HL-60 (cell line): ENCODE measurements at places on chromosomes 5 and 9.

DNA sequence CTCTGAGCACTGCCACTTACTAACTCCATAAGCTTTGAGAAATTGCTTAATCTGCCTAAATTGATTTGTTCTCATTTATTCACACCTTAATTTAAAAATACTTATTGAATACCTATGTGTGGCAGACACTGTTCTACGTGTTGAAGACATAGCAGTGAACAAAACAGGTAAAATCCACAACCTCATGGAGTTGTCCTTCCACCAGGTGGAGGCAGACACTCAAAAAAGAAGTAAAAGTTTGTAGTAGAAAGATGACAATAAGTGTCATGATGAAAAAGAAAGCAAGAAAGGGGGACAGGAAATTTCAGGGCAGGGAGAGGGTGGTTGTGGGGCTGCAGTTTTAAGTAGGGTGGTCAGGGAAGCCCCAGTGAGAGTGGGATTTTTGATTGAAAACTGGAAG lies 94.9 kb downstream of the SREK1 start:
- DNase-seq: no peak

DNA sequence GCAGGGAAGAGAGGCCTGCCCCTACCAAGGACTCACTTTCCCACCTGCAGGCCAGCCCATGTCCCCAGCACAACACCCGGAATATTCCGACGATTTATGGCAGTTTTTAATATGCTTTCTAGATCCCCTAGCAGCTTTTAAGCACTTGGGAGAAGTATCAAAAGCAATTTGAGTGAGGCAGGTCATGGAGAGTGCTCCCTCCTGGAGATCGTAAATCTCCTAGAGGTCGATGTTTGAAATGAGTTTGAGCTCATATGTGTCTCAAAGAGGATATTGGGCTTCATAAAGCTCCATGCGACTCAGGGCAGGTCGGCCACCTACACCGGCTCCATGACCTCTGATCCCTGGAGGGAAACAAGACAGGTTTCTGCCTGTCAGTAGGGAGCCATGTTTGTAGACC lies 27.3 kb downstream of the CFAP90 start:
- DNase-seq: no peak

DNA sequence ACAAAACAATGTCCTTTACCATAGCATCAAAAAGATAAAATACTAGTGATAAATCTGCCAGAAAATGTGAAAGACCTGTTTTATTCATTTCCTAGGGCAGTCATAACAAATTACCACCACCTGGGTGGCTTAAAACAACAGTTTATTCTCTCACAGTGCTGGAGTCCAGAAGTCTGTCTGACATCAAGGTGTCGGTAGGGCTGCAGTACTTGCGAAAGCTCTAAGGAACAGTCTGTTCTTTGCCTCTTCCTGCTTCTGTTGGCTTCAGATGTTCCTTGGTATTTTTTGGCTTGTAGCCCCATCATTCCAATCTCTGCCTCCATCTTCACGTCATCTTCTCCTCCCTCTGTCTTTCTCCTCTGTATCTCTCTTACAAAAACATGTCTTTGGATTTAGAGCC lies 51.0 kb downstream of the PTPDC1 start:
- no peak for DNase-seq

- no peak for DNase-seq
Observed at GRCh38 chr5:42547141-42547540, 123.9 kb downstream of the GHR start.

DNA sequence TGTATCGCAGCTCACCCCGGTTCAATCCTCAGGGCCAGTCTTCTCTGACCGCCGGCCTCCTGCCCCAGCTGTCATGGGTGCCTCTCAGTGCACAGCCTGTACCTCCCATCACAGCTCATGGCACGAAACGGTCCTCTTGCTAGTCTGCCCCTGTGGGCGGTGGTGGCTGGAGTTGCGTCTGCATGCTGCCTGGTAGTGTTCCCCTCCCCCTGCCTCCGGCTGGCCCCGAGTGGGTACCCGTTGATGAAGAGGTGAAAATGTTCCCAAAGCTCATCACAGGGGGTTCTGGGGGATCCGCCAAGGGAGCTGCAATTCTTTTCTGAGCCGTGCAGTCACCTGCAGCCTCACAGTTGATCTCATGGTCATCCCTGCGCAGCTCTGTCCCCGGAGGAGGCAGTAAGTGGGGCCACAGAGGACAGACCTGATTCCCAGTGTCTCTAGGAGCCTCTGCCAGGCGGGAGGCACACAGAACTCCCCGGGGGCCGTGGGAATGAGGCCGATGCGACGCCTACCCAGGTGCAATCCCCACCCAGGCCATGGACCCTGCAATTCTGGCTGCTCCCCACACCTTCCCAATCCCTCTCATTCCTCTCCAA lies 34.7 kb upstream of the FIBCD1 start:
- DNase-seq: no peak

DNA sequence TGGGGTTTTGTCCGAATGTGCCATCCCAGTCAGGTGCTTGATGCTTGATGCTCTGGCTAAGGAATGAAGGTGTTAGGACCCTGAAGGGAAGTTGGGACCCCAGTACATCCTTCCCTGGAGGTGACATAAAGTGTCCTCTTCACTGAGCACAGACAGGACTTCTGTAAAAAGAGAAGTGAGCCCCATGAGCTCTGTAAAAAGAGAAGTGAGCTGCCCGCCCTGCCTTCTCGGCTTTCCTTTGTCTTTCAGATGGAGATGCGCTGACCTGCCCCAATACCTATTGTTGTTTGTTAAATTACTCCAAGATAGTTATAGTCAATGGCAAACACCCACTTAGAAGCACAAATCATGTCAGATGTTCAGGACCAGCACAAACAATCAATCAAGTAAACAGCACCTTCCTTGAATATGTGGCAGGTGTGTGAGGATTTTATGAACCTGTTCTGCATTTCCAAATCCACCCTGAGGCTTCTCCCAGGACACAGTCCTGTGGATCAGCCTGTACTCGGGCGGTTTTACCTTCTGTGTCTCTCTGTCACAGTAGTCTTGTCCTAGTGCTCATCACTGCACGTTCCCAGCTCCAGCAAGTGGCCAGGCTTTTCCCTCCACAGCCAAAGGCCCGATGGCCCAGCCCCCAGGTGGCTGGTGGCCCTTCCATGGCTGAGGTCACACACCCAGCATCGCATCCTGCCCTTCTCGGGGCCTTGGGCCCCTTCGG lies 191.4 kb downstream of the MTRR start:
- DNase-seq: no peak

DNA sequence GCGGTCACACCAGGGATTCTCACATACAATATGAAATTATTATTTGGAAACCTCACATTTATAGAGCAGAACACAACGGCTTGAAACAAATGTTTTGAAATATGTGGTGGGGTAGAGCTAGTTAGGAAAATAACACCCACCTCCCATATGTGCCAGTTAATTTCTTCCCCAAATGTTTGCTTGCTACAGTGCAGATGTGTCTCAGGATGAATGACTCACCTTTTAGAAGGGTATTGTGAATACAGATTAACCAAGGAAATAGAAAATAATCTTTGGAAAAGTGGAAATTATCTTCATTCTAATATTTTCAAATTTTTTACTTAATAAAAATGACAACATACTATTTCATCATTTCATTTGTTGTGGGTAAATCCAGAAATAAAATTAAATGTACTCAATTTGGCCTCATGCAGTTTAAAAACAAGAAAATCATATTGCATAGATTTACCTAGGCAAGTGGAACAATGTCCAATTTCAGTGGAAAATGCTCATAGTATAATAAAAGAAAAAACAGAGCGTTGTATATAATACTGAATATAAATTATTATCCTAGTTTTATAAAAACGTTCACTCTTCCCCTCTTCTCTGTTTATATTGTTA lies 39.3 kb upstream of the RICTOR start:
- DNase-seq: no peak

- DNase-seq: no peak
Observed at GRCh38 chr5:154575546-154576428, 97.8 kb upstream of the HAND1 start.

DNA sequence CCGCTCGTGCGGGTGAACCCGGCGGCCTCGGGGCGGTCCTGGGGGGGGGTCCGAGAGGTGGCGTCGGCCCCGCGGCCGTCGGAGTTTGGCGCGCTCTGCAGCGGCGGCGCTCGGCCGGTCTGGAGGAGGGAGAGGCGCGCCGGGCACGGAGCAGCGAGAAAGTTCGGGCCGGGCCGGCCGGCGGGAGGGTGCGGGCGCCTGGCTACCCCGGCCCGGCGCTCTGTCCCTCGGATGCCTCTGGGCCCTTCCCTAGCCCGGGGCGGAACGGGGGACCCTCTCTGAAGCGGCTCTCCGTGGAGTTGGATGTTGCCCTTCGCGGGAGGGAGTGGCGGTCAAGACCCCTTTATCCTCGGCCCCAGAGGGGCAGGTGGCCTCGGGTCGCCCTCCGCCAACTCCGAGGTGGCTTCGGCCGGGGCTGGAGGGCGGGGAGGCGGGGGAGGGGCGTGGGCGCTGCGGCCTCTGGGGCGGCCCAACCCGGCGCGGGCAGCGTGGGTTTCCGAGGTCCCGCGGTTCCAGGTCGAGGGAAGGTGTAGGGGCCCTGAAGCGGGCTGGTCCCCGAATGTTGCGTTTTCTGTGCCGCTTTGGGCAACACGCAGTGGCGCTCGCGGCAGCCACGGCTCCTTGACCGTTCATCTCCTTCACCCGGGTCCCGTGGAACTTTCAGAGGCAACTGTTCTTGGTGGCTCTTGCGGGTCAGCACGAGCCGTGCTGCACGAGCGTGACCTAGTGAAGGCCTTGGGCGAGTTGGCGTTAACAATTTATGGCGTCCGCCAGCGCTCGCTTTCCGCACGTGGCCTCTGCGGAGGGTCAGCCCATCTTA lies 290.5 kb downstream of the DOCK8 start:
- no peak for DNase-seq

- DNase-seq: no peak
Observed at GRCh38 chr5:45604092-45604491, 92.1 kb downstream of the HCN1 start.

- DNase-seq: no peak
Observed at GRCh38 chr5:113478691-113479090, 9.6 kb downstream of the MCC start.

GRCh38 chr9:127089631-127090081 lies 32.8 kb downstream of the ANGPTL2 start:
- DNase-seq: no peak

DNA sequence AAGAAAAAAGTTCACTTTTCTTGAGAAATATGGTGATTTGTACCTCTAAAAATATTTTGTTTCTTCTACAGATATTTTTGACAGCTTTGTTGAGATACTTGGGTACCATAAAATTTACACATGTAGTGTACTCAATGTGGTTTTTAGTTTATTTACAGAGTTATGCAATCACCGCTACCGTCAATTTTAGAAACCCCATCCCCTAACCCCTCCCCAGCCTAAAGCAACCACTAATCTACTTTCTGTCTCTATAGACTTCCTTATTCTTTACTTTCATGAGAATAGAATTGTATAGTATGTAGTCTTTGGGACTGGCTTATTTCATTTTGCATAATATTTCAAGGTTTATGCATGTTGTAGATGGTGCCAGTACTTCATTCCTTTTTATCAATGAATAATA lies 45.0 kb upstream of the TDRD7 start:
- DNase-seq: no peak

DNA sequence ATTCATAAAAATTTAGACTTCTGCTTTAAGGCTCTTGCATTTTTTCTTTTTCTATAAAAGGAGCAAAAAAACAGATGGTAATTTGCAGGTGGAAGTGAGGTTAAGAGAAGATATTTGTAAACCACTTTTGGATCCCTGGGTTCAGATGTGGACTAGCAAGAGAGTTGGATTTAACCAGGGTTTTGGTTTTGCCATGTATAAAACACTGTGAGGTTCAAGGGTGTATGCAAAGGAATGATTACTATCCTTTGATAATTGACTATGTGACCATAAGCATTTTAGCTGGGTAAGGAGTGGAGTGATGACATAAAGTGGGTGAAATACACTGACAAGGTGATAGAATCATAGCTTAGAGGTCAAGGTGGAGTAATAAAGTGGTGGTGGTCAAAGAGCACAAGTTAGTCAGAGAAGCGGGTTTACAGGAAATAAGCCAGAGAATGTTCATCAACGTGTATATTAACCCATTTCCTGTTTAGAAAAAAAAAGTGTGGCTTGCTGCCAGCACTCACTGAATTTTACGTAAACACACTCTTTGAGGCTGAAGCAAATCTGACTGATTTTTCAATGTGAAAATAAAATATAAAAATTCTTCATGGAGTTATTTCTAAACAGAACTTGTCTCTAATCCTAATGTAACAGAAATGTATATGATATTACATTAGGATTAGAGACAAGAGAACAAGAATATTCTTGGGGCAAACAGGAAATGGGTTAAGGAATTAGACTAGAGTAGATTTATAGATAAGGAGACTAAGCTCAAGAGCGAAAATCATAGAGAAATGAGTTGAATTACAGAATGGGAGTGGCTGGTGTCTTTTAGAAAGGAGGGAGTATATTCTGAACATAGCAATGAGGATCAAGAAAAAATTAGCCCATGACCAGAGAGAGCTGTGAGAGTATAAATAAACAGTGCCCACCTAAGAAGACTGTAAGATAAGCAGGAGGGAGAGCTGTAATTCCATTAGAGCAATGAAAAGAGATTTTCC lies 74.5 kb downstream of the CDKN2A start:
- no peak for DNase-seq

- no peak for DNase-seq
Observed at GRCh38 chr5:151496041-151496484, 48.7 kb downstream of the SLC36A1 start.

- no peak for DNase-seq
Observed at GRCh38 chr9:135045928-135046738, 41.3 kb upstream of the OLFM1 start.

DNA sequence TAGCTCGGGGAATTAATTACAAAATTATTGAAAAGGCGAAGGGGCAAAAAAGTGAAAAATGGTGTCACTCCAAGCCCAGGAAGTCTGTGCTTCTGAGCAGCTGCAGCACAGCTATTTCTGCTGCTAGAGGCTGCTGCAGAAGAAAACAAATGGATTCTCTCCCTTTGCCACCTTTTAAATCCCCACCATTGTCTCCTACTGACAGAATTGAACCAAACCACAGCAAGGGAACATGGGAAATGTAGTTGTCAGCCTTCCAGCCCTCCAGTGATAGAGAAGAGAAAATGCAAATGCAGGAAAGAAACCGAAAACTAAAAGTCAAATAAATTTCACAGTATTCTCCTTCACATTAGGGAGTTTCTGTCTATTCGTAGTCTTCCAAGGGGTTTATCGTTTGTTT lies 33.4 kb upstream of the CDC42SE2 start:
- DNase-seq: no peak

GRCh38 chr5:73499756-73500155 lies 1.5 kb downstream of the BTF3 start:
- no peak for DNase-seq

DNA sequence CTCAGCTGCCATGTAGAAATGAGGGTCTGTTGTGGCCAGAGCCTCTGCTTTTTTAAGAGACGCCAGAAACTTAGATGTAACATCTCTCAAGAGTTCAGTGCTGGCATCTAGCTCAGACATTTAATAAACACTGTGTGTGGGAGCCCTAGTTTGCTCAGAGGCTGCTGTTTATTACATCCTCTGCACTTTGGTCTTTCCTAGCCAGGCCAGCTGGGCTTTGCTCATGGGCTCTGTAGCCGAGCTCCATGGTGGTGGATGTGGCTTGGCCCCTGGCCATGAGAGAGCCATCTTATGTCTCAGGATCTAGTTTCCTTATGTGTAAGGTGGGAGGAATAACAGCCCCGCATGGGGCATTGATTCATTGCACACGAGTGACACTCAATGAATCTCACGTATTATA lies 30.0 kb downstream of the ARHGEF37 start:
- no peak for DNase-seq

GRCh38 chr9:128835246-128836210 lies 5.9 kb upstream of the SPOUT1 start:
- DNase-seq: no peak
